T-helper 17 cell (primary cell): ENCODE measurements at places on chromosomes 6 and 20. TPM values are rescaled to one million over a fixed set of nuclear protein-coding genes. Genes with fewer than 3 reads are reported as not detected.
A peak's percentile ranks its signal among the peaks of the same experiment; 100 is the strongest.

DNA sequence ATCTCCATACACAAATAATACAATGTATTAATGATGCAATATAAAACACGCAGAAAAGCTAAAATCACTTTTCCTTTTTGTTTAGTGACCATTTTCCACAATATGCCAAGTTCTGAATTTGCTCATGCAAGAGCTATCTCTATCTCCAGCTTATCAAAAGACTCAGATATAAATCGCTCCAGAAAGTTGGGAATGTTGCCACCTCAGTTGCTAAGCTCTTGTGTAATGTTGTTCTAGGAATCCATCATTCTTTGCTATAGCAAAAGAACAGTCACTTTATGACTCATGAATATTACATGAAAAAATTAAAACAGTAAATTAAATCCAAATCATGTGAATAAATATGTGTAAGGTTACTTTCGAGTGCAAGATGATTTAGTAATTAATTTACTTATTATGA is 8.7 kb downstream of the PLAGL1 start:
- DNase-seq, result no peak
- H3K27me3 ChIP-seq, result peaks cover 6% of the 10 kb centered on the region
- no peak overlapping the region for H3K27ac ChIP-seq
- no peaks in the 10 kb centered on the region for H3K4me1 ChIP-seq
- peaks cover 4% of the 10 kb centered on the region for H3K36me3 ChIP-seq

The SLC26A8 gene
- total RNA-seq, result 0.37 TPM

DNA sequence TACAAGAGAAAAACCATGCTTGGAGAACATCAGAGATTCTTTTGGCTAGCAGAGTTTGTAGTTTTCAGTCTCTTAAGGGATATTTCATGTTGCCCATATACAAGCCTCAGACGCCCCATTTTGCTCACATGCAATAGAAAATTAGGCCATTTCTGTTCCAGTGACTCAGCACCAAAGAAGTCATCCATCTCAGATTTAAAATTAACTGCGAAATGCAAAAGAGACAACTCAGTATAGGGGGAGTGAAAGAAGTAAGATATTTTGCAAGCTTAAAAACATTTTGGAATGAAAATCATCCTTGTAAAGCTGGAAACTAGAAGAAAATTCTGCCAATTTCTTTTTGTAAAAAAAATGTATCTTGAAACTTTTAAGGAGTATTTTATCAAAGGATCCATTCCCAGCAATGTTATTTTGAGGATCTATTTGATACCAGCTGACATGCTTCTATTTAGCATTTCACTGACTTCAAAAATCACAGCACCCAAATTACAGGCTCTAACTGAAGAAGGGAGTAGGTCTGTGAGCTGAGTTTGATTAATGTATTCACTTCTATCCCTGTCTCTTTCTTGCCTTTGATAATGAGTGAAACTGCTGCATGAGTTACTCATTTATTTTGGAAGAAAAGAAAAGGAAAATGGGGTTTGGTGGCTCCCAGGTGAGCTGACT is 223.7 kb upstream of the SULF2 start:
- H3K27me3 ChIP-seq, result peaks cover 8% of the 10 kb centered on the region
- DNase-seq, result no peak
- no peaks in the 10 kb centered on the region for H3K4me1 ChIP-seq
- H3K4me3 ChIP-seq, result no peak overlapping the region
- no peaks in the 10 kb centered on the region for H3K36me3 ChIP-seq

DNA sequence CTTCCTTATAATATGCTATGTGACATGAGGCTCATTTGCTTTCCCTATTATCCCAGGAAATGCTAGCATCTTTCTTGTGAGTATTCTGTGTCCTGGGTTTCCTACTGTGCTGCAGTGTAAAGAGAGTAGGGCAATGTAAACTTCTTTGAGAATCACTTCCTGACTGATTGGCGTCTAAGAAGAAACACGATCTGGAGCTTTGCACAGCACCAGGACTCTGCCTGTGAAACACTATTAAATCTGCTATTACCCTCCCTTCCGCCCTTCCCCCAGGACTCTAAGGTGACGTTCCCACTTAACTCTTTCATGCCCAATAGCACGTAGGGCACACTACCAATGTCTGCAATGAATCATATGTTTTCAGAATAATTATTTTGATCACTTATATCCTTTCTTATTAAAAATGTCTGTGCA is 607.3 kb upstream of the CITED2 start:
- peaks cover 28% of the 10 kb centered on the region for H3K27me3 ChIP-seq
- H3K27ac ChIP-seq, result peak overlapping the region; percentile 61
- no peak overlapping the region for H3K4me3 ChIP-seq
- no peak for DNase-seq
- H3K4me1 ChIP-seq, result peaks cover 7% of the 10 kb centered on the region
- peaks cover 2% of the 10 kb centered on the region for H3K36me3 ChIP-seq

GRCh38 chr20:49288784-49289696 is 11.2 kb upstream of the ZNFX1 start:
- H3K36me3 ChIP-seq, result peaks cover 27% of the 10 kb centered on the region
- peaks cover 7% of the 10 kb centered on the region for H3K4me1 ChIP-seq
- H3K27ac ChIP-seq, result no peak overlapping the region

The PRR18 gene
- total RNA-seq, result not detected

The FILIP1 gene
- 0.08 TPM for total RNA-seq

GRCh38 chr6:56620229-56620868 is 22.3 kb downstream of the DST start:
- H3K36me3 ChIP-seq, result no peaks in the 10 kb centered on the region
- no peak overlapping the region for H3K4me3 ChIP-seq
- no peak for DNase-seq
- H3K27ac ChIP-seq, result no peak overlapping the region

The RFX6 gene
- not detected for total RNA-seq

DNA sequence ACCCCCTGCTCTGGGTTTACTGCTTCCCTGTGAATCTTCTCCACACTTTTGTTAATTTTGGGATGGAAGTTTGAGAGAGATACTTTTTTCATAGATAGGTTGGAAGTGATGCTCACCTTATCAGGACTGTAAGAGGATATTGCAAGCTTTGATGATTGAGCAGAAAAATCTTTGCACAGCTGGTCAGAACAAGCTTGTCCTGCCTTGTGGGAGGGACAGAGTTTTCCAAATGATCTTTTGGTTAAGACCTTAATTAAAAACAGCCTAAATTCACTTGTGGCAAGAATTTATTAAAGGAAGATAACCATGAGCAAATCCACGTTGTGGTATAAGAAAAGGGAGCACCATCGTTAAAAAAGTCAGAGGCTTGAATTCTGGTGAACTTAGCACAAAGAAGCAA is 32.2 kb downstream of the E2F3 start:
- H3K27me3 ChIP-seq, result no peaks in the 10 kb centered on the region
- DNase-seq, result no peak

The CRISP2 gene
- total RNA-seq, result not detected

- H3K4me3 ChIP-seq, result no peak overlapping the region
- no peaks in the 10 kb centered on the region for H3K36me3 ChIP-seq
- no peak for DNase-seq
- peaks cover 7% of the 10 kb centered on the region for H3K4me1 ChIP-seq
- no peak overlapping the region for H3K27ac ChIP-seq
- peaks cover 37% of the 10 kb centered on the region for H3K27me3 ChIP-seq
Measured at GRCh38 chr6:110298916-110299315, 59.2 kb downstream of the METTL24 start.

- no peak overlapping the region for H3K4me3 ChIP-seq
- peaks cover 35% of the 10 kb centered on the region for H3K27me3 ChIP-seq
- no peaks in the 10 kb centered on the region for H3K4me1 ChIP-seq
- H3K27ac ChIP-seq, result no peak overlapping the region
- no peaks in the 10 kb centered on the region for H3K36me3 ChIP-seq
- DNase-seq, result no peak
Measured at GRCh38 chr6:39812853-39813533, 20.8 kb downstream of the DAAM2 start.

DNA sequence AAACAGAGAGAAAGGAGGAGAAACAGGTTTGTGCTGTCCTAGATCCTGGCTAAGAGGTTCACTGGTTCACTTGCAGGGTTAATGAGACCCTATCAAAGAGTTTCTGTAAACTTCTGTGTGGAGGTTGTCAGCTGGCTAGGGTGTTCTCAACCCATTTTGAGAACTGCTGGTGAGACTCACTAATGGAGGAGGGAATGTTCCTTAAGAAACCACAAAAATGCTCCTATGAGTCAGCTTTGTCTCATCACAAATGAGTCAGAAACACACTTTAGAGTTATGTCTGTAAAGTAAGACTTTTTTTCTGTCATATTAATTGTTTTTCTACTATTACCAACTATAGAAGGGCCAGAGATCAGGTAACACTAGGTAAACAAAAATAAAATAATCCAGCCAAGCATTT is 884.4 kb downstream of the PHF3 start:
- no peaks in the 10 kb centered on the region for H3K27me3 ChIP-seq
- no peaks in the 10 kb centered on the region for H3K36me3 ChIP-seq
- H3K4me1 ChIP-seq, result no peaks in the 10 kb centered on the region
- H3K27ac ChIP-seq, result no peak overlapping the region

The RCAN2 gene
- not detected for total RNA-seq

- peaks cover 3% of the 10 kb centered on the region for H3K36me3 ChIP-seq
- peak overlapping the region; percentile 93 for H3K27ac ChIP-seq
- H3K4me1 ChIP-seq, result peaks cover 48% of the 10 kb centered on the region
- no peak for DNase-seq
Measured at GRCh38 chr20:25052255-25053194, 5.4 kb downstream of the ACSS1 start.
